Stimulated activated CD4-positive, alpha-beta T cell treated with anti-CD3 and anti-CD28 coated beads, Interleukin-2, amount 100 ng/mL, for 24 hours (primary cell): ENCODE measurements at places on chromosomes 16 and 17.

GRCh38 chr17:59466946-59467801 lies 98.2 kb upstream of the DHX40 start:
- DNase-seq: no peak

GRCh38 chr16:19123535-19124178 lies 9.9 kb downstream of the ITPRIPL2 start:
- DNase-seq: no peak

- DNase-seq: no peak
These were observed 65.0 kb downstream of the SMG6 start for GRCh38 chr17:2238432-2239169.

- no peak for DNase-seq
These were observed 69.0 kb downstream of the MRM3 start for GRCh38 chr17:850851-851763.

- DNase-seq: no peak
These were observed 274.5 kb upstream of the ELAC2 start for GRCh38 chr17:13292291-13292690.

DNA sequence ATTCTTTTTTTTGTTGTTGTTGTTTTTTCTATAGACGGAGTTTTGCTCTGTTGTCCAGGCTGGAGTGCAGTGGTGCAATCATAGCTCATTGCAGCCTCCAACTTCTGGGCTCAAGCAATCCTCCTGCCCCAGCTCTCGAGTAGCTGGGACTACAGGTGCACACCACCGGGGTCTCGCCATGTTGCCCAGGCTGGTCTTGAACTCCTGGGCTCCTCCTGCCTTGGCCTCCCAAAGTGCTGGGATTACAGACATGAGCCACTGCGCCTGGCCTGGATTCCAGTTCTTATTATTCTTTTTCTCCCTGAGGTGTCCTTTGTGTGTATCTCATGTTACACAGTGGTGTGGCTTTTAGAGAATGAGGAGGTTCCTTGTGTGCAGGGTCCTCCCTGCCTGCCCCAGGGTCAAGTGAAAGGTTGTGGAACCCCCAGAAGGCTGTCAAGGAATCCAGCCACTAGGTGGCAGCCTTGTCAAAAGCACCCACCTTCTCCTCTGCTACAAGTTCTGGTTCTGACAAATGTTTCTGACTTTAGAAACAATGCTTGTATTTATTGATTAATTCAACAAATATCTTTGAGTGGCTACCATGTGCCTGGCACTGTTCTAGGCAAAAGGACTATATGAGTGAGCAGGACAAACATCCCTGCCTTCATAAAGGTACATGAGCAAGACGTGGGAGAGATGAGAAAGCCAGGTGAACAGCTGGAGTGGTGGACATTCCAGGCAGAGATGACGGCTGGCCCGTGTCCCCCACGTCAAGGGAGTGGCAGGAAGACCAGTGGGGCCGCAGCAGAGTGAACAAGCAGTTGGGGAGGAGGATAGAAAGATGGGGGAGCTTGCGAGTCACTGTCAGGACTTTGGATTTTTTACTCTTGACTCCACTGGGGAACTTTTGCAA lies 112.4 kb downstream of the SPECC1 start:
- peak; percentile 79 for DNase-seq

- DNase-seq: no peak
These were observed 43.7 kb upstream of the TAOK1 start for GRCh38 chr17:29346462-29346861.

GRCh38 chr17:10992106-10992880 lies 154.4 kb upstream of the PIRT start:
- DNase-seq: no peak

GRCh38 chr16:53789137-53789536 lies 85.2 kb downstream of the FTO start:
- DNase-seq: no peak

DNA sequence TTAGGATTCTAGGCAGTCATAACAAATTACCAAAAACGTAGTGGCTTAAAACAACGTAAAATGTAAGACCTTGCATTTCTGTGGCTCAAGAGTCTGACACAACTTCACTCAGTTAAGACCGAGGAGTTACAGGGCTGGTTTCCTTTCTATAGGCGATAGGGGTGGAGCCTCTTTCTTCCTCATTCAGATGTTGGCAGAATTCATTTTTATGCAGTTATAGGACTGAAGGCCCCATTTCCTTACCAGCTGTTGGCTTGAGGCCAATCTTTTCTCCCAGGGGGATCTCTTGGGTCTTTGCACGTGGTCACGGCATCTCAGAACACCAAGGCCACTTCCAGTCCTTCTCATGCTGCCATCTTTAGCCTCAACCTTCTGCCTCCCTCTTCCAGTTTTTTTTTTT lies 145.2 kb downstream of the KCNJ2 start:
- DNase-seq: no peak

GRCh38 chr17:45406107-45406506 lies 26.6 kb downstream of the ARHGAP27 start:
- no peak for DNase-seq

DNA sequence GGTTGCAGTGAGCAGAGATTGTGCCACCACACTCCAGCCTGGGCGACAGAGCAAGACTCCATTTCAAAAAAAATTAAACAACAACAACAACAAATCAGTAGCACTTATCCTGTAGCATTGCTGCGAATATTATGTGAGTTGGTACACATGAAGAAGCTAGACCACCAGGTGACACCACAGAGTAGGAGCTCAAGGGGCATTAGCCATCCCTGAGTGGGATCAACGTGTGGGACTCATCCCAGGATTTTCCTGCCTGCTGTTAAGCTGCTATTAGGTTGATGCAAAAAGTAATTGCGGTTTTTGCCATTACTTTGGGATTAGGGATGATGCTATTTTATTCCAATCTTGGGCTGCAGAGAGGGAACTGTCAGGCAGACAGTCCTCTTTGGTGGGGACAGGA lies 47.2 kb downstream of the OTOA start:
- no peak for DNase-seq

DNA sequence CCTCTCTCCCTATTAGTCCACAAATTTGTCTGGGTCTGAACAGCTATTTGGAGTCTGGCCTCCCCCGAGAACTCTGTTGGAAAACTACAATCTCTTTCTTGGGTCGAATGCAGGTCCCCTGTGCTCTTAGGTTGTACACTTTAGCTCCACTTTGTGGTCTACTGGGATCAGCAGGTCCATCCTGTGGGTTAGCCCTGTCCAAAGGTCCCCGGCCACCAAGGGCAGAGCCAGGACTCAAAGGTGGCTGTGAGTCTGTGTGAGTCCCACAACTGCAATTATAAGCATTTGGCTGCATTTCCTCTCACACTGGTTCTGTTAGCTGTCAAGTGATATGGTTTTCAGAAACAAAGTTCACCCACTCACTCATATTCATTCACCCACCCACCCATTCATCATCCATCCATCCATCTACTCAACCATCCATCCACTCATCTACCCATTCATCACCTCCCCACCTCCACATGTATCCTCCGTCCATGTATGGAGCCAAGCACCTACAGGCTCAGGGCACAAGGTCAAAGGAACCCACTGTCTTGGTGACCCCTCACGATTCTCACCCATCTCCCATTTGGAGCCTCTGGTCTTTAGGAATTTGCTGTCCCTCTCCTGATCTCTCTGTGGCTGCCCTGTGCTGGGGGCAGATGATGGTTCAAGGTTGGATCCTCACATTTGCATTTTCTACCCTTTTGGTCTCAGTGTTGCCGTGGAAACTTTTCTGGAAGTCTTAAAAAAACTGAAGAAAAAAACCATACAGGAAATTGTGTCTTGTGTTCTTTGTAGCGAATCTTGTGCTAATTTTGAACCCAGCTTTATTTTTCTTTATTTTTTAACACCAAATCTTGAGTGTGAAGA lies 45.8 kb downstream of the IRF8 start:
- DNase-seq: no peak

- no peak for DNase-seq
These were observed at the start of gene SLFN14 for GRCh38 chr17:35560703-35561102. TSS of gene SLFN14 (minus strand) at chr17:35560819. CDS start at chr17:35558062, 2,757 bp downstream.

DNA sequence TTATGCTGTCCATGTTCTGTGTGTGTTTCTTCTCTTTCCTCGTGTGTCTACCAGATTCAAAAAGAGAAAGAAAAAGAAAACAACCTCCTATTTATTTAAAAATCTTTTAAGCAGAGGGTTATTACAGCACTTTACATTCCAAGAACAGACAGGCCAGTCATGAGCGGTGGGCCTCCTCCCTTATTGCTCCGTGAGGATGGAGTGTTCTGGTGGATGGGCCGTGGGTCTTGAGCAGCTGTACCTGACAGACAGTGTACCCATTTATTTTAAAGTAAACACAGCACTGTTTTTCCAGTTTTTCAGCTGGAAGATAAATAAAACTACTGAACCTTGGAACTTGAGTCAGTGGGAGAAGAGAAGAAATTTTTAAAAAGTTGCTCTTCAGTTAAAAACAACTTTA lies 52.4 kb downstream of the WWP2 start:
- DNase-seq: no peak

DNA sequence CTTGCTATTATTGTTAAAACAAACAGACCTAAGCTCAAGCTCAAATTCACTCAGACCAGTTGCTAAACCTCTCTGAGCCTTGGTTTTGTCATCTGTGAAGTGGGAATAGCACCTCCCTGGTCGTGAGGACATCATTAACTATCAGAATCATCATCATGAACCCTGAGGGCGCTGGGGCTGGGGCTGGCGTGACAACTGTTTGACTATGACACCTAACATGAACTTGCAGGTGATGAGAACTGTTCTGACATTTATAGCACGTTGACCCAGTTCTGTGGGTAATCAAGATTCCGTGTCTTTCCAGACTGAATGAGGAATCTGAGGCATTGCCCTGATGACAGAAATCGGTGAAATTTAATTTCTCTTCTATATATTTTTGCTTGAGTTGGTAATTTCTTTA lies 71.3 kb upstream of the CDH5 start:
- DNase-seq: no peak

- DNase-seq: no peak
These were observed 26.9 kb upstream of the SPATA32 start for GRCh38 chr17:45288825-45289224.

DNA sequence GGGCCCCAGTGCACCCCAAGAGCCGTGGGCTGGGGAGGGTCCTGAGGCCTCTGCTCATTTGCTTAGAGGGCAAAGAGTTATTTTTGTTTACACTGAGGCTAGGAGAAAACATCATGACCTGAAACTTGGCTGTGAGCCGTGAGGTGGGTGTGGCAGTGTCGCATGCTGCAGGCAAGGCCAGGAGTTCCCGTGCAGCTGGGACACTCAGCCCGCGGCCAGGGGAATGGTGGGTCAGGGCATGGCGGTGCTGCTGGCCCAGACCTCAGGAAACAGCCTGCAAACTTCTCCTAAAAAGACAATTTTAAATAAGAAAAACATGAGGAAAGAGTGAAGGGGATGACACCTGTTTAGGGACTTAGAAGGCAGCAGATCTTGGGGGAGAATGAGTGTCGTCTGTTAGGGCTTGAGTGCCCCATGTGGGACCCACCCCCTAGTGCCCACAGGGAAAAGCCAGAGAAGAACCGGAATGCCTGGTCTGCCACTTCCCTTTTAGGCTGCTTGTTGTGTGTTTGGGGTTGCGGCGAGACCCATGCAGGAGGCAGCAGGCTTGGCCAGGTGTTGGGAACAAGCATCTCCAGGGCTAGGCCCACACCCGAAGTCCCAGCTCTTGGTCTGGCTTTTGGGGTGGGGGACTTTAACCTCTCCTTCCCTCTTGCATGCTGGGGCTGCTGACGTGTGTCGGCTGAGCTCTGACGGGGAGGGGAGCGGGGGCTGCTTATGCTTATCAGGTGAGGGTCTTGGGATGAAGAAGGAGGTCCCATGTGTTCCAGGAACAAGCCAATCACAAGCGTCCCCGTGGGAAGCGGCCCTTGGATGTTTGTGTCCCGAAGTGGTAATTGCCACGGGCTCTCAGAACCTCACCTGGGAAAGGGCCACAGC lies 80.9 kb upstream of the GNG13 start:
- no peak for DNase-seq

DNA sequence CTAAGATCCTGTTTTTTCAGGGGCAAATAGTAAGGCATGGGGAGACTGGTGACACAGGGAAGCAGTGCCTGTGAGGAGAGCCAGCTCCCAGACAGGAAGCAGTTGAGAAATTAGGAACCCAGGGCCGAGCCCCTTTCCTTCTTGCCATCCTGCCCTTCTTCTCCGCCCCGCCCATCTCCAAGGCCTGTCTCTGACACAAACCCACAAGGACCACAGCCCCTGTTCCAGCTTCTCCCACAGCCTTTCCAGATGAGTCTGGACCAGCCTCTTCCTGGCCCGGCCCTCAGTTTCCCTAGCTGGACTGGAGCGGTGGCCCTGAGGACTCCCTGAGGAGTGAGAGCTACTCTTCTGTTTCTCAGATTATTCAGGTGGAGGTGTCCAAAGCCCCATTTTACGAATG lies 9.9 kb downstream of the CCDC102A start:
- no peak for DNase-seq

DNA sequence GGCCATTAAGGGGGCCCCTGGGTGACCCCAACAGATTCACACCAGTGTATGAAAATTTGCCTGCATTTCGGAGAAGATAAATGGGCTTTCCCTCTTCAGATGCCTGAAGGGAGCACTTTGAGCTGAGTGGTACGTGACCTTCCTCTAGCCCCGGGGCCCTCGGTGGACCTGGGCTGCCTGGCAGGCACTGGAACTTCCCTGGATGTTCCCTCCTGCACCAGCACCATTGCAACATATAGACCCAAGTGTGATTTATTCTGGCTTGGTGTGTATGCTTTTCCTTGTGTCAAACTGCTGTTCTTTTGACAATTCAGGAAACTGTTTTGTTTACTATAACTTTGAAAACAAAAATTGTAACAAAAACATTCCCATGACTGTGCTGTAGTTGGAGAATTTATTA lies 93.8 kb downstream of the TNFRSF13B start:
- no peak for DNase-seq

DNA sequence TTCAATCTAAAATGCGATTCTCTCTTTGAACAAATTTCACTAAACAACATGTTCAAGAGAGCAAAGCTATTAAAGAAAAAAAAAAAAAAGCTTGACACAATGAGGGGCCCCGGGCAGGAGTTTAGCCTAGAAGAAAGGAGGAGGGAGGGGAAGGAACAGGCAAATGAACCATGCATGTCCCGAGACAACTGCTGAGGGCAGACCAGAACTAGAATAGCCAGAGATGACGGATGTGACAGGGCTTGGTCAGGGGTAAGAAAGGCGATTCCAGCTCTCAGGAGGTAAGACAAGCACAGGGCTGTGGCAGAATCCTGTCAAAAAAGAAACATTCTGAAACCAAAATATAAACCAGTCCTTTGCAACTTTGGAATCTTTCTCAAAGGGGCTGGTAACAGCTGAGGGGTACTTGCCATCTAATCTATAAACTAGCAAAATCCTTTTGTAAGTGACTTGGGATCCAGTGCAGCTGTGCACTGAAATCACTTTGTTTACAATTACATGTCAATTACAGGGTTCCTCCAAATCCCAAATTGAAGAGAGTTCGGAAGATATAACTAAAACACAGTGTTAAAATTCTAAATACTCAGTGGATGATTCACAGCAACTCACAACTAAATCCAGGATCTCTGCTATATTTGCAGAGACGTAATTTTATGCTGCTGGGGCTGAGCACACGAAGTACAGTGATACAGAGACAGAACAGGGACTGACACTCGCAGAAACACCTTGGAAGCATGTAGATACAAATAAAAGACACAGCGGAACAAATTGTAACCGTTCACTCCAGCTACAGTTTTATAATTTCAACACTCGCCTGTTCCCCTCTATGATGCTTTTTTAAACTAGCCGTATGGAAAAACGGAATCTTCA lies 567.4 kb upstream of the ZFHX3 start:
- no peak for DNase-seq
